ENCODE measurements at places on chromosomes 5 and 9.
A peak's percentile ranks its signal among the peaks of the same experiment; 100 is the strongest.

DNA sequence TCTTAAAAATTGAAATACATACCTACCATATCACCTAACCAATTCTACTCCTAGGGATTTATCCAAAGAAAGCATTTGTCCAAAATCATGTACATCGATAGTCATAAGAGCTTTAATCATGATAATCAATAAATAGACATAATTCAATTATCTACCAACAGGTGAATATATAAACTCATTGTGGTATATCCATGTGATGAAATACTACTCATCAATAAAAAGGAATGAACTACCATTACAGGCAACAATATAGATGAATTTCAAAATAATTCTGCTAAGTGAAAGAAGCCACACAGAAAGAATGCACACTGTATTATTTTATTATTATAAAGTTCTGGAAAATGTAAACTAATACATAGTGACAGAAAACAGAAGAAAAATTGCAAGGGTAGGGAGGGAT, 81.8 kb downstream of the RFX3 start:
- no peak for ATAC-seq

DNA sequence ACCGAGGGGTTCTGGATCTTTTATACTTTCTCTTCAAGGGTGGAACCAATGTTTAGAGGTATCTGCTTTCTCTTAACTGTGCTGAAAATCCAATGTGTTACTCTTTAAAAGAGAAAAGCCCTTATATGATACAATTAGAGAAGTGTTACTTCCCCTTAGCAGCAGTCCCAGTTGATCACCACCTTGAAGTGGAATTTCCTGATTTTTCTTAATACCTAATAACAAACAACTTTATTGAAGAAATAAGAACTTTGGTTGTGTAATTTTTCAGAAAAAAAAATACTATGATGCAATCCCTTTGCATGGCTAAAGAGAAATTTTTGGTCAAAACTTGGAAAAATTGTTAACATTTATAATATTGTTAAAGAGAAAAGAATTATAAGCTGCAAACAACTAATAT, 24.7 kb downstream of the SLC1A3 start:
- ATAC-seq, result no peak

DNA sequence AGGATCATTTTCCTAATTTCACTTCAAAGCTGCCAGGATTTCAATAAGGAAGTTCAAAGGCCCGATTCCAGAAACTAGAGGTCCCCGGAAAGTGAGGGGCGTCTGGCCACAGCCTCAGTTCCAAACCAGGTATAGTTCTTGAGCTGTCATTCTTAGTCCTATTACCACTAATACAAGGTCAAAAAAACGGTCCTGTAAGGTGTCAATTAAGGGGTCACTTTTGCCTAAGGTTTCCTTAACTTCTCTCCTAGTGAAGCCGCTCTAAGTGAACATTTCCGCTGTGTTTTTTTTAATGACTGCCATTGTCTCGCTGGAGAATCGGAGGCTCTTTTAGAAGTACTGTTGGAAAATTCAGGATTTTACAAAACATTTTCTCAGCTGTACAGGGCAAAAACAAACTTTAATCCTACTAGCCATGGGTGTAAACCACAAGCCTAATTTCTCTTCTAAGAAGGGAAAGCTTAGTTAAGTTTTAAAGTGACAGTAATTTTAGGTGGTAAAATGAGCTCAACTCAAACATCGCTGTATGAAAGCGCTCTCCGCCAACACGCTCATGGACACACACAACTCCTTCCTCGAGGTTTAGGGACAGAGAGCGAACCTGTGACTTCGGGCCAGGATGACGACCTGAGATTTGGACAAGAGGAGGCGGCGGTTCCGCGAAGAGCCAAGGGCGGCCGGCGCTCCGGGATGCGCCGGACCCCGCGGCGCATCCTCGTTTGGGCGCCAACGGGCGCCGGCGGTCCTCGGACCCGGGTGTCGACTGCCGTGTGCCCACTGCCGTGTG, 76.7 kb upstream of the IFNE start:
- no peak for ATAC-seq

DNA sequence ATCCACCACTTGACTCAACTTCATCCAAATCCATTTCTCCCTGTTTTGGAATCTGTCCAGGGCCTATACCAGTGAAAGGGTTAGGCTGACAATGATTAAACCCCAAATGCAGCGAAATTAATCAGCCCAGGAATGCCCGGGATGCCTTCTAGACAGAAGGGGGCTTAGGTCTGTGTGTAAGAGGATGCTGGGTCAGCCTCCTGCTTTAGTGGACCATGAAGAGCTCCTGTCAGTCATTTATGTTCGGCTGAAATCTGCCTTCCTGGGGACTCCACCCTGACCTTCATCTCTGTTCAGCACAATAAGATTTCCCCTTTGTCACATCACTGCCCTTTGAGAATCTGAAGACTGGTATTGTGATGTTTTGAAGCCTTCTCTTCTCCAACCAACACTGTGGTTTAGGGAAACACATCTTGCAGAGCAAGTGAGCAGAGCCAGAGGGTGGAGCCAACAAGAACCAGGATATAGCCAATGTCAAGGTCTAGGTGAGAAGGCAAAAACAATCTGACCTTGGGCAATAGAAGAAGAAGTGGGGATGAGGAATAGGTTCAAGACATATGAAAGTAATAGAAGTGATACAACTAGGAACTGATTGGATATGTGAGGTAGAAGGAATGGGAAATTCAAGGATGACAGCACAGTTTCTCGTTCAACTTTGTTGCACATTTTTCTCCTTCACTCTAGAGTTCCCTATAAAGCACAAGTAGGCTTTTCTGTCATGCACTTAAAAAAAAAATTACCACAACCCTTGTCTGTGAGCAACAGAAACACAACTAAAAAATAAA, 234.4 kb downstream of the ARHGAP26 start:
- ATAC-seq, result no peak

GRCh38 chr5:65718576-65719310, 3.2 kb downstream of the SGTB start:
- no peak for ATAC-seq

GRCh38 chr9:8955315-8955714, 1155.7 kb upstream of the DMAC1 start:
- no peak for ATAC-seq

GRCh38 chr5:157558681-157559080, 16.9 kb downstream of the ADAM19 start:
- ATAC-seq, result no peak

- peak; percentile 97 for ATAC-seq
Measured at GRCh38 chr9:91036826-91037510, 235.3 kb downstream of the SYK start.

GRCh38 chr5:60651872-60652620, 47.9 kb downstream of the DEPDC1B start:
- ATAC-seq, result peak; percentile 10

DNA sequence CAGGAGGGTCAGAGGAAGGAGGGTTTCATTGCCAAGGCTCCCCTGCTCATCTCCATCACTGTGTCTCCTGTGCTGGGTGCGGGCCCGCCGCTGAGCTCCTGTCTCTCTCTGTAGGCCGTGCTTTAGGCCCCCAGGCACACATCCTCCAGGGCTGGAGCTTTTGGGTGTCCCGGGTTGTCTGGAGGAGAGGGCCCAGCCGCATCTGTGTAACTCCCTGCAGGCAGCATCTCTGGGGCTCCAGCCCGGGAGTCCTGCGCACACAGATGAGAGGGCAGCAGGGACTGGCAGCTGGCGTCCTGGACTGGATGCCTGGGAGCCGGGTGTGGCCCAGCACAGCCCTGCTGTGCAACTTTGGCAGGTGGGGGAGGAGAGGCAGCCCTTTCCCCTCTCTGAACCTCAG, 40.2 kb downstream of the LRSAM1 start:
- no peak for ATAC-seq

DNA sequence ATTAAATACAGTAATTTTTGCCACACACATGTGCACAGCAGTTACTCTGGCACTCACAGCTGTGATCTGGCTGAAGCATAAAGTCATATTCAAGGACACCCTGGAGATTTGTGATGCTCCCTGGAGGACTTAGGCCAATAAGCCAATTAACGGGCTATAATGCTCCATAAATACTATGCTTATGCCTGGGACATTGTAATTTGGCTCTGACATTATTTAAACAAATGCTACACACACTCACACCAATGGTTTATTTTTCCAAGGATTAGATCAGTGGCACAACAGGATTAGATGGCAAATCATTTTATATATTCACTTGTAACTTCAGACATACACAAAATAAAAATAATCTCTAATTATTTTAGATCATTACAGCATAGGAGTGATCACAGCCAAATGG, 111.2 kb downstream of the LMNB1 start:
- no peak for ATAC-seq

DNA sequence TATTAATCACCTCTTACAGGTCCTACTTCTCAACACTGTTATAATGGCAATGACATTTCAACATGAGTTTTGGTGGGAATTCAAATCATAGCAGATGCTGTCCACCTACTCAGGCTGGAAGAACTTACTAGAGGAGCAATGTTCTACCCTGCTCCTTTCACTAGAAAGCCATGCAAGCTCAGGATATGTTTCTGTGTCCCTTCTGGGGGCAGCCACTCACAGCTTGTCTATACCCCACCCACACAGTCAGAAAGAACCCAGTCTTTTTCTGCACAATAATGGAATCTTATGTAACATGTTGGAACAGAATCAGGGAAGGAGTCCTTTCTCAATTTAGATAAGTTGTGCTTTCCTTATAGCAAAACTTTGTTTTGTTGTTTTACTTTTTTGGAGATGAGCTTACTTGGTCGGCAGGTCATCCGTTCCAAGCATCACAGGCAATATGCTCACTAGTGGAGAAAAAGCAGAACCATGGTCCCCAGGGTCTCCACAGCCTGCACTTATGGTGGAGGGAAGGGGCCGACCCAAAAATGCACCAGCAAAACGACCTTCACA, 53.3 kb upstream of the ICE1 start:
- ATAC-seq, result no peak

DNA sequence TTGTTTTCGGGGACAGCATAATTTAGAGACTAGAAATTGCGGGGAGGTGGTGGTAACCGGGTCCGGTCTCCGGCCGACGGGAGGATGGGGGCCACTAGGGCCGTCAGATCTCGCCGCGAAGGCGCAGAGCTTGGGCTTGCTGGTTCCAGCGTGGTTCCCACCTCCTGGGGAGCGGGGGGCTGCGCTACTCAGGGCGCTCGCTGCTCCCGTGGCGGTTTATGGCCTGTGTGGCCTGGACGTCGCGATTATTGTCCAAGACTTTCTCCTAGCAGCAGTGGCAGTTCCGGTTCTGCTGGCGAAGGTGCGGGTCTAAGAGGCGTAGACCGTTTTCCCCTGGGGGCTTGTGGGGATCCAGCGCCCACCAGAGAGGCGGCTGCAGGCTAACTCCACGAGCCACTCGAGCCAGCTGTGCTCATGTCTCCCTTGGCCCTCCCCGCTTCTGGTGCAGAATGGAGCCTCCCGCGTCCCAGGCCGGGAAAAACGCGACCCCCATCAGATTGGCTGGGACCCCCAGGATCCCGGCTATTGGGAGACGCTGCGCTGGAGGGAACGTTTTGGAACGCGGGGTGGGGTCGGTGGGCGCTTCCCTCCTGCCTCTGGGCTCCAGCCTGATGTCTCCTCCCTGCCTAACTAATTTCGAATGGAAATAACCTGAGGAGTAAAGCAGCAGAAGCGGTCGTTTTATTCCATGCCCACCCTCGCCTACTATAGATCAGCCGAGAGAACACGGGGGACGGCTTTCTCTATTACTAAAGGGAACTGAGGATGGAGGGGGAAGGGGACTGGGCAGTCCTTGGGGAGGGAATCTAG, 87.1 kb downstream of the ENTREP1 start:
- no peak for ATAC-seq

DNA sequence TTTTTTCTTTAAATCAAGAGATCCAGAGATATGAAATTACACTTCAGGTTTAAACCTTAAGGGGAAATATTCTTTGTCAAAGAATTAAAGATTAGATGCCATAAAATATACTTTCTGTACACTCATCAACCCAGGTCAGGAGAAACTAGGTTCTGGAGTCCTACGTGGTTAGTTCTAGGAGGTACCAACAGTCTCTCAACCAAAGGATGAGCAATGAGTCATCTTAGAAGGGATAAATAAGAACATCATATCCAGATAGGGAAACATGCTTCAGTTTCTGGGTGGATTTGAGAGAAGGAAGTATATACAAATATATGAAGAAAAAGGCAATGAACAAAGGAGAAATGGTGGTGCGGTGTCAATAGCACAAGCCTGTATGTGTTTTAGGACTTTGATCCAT, 98.2 kb downstream of the CSNK1G3 start:
- no peak for ATAC-seq

DNA sequence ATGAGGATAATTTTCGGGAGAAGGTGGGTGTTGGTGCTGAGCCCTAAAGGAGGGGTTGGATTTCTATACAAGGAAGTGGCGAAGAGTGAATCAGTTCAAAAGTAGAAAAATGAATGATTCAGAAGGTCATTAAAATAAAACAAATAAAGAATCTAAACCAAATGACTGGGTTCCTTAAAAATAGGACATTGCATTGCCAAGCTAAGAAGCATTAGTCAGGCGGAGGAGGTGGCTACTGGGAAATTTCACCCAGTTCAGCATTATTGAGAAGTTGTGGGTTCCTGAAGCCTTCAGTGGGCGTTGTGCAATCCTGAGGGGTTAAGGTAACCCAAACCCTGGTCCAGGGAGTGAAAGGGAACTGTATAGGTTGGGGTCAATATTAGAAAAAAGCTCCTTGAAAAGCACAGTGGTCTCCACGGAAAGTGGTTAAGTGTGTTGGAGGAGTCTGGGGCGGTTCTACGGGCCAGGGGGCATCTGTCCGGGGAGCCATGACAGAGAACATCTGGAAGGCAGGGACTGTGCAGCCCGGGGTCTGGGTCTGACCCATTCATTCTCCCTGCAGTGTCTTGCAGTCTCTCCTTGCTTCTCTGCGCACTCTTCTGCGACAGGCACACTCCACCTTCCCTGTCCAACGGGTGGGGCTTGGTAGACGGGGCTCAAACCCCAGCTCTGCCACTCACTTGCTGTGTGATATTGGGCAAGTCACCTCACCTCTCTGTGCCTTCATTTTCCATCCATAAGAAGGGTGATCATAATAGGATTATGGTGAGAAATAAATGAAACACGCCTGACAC, 27.6 kb upstream of the DUSP1 start:
- ATAC-seq, result peak; percentile 43

DNA sequence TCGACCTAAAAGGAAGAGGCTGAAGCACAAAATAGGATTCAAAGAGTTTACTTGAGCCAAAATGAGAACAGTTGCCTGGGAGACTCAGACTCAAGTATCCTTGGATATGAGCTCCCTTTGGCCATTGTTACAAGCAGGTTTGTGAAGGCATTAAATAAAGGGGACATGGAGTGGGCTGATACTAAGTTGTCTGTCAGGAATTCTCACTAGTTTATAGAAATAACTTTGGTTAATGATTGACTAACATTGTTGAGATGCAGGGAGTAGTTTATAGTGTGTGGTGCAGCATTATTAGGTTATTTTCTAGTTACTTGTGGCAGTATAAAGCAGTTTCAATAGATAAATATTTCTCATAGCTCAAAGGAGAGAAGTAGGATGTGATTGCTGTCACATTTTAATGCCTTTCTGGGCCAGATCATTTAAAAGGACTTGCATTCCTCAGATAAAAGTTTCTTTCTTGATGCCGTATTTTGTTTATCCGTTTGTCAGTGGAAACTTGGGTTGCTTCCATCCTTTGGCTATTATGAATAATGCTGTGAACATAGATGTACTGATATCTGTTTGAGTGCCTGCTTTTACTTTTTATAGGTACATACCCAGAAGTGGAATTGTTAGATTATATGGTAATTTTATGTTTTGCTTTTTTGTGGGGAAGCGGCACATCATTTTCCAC, 9.1 kb downstream of the AP3S1 start:
- no peak for ATAC-seq

- ATAC-seq, result no peak
Measured at GRCh38 chr5:173326501-173326960, 1.7 kb downstream of the STC2 start.

Data from motor neuron (in vitro differentiated cells).